Bronchial epithelial cell (primary cell): ENCODE measurements at places on chromosomes 6 and 20. TPM values are rescaled to one million over a fixed set of nuclear protein-coding genes. Genes with fewer than 3 reads are reported as not detected.

DNA sequence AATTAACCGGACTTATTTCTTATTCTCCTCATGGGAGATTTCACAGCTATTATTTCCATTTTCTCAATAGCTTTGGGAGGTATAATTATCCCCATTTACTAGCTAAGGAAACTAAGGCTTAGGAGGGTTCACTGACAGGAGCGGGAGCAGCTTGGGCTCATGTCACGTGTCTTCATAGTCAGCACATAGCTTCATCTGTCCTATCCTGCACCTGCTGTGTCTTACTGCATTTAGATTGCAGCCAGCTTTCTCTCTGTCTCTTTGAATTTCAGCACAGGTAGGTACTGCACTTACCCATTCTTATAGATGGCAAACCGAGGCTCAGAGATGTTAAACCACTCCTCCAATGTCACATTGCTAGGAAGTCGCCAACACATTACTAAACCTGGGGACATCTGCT is 839.9 kb downstream of the MAFB start:
- no peak for DNase-seq

DNA sequence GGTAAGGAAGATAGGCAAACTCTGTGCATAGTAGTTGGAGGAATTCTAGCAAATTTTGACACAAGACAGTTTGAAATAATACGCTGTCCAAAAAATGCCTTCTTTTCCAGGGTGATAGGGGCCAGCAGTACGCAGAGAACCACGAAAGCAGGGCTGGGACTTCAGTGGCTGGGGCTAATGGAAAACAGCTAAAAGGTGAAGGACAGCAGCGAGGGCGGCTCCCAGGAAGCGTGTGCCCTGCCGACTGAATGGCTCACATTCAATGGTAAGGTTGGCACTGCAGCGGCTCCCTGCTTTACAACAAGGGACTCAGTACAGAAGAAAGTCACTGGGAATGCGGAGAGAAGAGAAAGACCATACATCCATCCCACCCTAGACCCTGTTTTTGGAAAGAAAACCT is 131.1 kb downstream of the MYLK4 start:
- DNase-seq, result no peak

The GCLC gene
- total RNA-seq, result 74.8 and 90.9 TPM in 2 replicates

DNA sequence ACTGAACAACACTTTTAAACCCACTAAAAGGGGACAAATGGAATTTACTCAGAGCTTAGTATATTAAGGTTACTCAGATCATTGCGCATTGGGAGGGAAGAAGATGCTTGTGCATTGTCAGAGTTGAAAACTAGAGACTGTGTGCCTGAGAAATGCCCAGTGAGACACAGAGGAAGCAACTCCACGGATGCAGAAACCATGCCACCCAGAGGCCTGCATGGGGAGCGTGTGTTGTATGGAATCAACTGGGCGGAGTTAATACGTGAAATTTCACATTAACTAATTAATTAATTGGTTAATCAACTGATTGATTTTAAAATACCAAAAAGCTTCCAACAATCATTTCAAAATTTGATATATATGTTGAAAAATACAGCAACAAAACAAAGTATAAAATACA is 391.6 kb downstream of the PLCB1 start:
- DNase-seq, result no peak

GRCh38 chr6:127219869-127220268 is 46.8 kb upstream of the RNF146 start:
- DNase-seq, result no peak

The FLRT3 gene
- 17.1 and 20.7 TPM in 2 replicates for total RNA-seq

The TRIM10 gene
- total RNA-seq, result not detected in 2 replicates

DNA sequence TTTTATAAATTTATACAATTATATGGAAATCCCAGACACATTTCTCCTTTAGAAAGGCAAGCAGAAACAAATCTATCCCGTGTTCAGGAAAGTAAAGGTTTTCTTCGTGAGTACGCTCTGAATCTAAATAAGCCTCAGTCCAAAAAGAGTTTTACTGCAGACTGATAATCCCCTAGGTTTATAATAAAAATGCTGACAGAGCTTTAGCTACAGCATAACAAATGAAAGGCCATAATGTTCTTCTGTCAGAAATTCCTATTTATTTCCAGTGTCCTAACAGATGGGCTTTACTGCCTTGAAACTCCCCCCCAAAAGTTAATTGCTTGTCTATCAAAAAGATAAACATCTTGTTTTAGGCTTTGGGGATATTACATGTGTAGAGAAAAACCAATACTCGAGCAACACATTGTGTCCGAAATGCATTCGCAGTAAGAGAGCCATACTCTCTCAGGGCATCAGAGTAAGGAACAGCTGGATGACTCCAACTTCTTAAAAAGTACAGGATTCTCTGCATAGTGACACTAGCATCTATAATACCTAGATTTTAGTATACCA is 109.0 kb downstream of the PRKN start:
- no peak for DNase-seq

- DNase-seq, result no peak
Measured at GRCh38 chr6:35141007-35141655, at the start of gene TCP11. Gene TCP11 (minus strand): TSS chr6:35141339. CDS start chr6:35140870, 469 bp downstream.
